ENCODE measurements at places on chromosomes 6 and 20.

DNA sequence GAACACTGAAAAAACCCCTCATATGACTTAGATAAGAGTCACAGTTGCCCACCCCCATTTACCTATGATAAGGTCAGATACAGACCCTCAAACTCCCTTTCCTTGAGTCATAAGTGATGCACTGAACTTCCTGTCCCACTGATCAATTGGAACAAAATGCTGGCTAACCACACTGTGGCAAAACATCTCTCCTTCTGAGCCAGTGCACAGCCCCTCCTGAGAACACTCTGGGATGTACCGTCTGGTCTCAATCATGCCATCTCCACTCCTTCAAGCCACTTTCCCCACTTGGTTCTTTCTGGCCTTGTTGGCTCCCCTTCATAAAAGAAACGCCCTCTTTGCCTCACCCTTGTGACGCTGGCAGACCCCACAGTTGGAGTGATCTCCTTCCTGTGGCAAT lies 42.6 kb upstream of the NXT1 start:
- no peak for DNase-seq

DNA sequence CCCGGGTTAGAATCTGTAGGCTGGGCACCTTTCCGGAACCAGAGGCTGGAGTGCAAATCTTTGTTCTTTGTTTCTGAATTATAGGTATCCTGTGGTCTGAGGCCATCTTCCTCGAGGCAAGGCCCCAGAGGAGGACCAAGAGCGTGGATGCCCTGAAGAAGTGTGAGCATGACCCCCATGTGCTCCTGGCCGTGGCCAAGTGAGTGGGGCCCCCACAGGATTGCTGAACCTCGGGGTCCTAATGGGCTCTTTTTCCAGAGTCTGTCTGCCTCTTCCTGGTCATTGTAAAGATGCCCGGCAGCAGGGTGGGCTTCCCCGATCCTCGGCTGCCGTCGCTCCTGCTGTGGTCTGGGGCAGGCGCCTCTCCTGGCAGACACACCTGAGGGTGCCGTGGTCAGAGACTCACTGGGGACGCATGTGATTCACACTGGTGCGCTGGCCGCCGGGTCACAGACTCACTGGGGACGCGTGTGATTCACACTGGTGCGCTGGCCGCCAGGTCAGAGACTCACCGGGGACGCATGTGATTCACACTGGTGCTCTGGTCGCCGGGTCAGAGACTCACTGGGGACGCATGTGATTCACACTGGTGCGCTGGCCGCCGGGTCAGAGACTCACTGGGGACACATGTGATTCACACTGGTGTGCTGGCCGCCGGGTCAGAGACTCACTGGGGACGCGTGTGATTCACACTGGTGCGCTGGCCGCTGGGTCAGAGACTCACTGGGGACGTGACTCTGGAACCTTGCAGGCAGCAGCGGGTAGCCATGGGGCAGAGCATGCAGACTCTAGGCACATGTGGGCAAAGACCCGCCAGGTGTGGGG lies 6.5 kb upstream of the C20orf204 start:
- no peak for DNase-seq

- no peak for DNase-seq
These were observed 43.9 kb upstream of the MDFI start for GRCh38 chr6:41594326-41594725.

- DNase-seq = no peak
These were observed 9.5 kb downstream of the SIRPG start for GRCh38 chr20:1648101-1648500.

DNA sequence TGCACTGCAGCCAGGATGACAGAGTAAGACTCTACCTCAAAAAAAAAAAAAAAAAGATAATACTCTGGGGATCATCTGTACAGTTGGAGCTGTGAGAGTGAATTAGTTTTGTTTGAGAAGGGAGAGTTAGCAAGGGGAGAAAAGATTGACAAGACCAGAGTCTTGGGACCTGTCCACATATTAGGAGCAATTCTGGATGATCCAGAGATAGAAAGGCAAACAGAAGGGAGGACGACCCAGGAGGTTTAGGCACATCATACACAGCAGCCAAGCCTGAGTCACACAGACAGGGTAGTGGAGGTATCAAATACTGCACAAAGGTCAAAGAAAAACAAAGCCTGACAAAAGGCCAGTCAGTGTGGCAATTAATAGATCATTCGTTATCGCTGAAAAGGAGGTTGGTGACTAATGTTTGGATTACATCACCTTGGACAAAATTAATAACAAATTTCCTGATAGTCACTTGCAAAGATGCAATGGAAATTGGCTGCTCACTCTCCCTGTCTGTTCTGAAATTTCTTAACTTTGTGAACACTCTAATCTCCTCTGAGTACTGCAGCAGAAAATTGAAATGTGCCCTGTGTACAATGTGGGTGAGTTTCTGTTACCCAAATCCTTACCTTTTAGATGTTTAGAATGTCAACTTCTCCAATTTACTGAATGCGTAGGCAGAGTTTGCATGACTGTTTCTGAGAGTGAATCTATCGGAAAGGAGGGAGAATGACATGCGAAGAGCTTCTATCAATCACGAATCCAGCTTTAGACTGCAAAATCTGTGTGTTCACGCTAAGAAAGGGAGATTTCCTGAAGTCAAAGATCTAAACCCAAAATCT lies 105.4 kb downstream of the TSHZ2 start:
- no peak for DNase-seq

DNA sequence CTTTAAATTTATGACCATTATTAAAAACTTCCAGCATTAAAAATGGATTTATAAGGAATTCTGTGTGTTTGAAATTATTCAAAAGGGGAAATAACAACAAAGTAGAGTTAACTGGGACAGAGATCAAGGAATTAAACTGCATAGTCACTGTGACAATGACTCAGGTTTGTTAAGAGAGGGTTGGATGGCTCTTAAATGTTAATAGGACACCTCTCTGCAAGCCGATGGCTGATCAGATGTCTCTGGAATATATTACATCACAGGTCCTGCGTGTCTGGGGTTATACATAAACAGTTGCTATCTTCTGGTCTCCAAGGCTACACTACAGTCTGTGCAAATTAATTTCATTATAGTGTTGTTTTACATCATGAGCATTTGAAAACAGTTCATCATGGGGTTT lies 574.3 kb downstream of the COL12A1 start:
- DNase-seq = no peak

DNA sequence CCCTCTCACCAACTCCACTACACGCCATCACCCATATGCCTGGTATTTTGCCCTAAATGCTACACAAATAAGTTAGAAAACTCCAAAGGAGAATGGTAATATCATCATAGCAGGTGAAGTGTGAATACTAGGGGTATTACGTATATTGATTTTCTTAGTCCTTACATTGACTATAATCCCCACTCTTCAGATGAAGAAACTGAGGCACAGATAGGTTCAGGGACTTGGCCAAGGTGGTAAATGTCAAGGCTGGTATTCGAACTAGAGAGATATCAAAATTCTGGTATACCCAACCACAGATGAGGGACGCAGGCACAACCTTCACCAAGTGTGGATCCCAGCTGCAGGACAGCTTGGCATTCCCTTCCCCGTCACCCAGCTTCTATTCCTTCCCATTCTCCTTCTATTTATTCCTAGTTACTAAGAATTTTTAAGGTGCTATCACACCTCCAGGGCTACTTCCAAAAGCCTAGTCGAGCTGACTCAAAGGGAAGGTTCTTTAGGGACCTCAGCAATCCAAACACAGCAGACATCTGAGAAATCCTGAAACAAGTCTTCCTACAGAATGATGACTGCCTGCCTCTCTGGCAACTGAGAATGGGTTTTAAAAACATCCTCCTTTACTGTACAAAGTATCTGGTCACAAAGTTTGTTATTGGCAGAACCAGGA lies 32.6 kb downstream of the ATXN1 start:
- DNase-seq = no peak

GRCh38 chr6:28944412-28944865 lies 20.7 kb upstream of the TRIM27 start:
- DNase-seq = peak; percentile 41

DNA sequence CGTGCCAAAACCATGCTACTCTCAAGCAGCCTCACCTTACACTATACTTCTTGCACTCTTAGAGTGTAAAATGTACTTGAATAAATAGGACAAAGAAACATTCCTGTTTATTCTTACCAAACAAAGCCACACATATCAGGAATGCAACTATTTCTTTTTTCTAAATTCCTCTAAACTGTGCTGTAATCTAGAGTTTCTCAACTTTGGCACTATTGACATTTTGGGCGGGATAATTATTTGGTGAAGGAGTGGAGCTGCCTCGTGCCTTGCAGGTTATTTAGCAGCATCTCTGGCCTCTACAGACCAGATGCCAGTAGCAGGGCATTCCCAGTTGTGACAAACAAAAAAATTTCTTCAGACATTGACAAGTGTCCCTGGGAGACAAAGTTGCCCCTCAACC lies 86.9 kb downstream of the PHACTR1 start:
- DNase-seq = no peak

- DNase-seq = no peak
These were observed 66.7 kb downstream of the VEGFA start for GRCh38 chr6:43836507-43837240.

GRCh38 chr6:84222426-84222825 lies 5.0 kb downstream of the CEP162 start:
- no peak for DNase-seq

GRCh38 chr6:98980819-98981218 lies 33.1 kb upstream of the FBXL4 start:
- DNase-seq = no peak

DNA sequence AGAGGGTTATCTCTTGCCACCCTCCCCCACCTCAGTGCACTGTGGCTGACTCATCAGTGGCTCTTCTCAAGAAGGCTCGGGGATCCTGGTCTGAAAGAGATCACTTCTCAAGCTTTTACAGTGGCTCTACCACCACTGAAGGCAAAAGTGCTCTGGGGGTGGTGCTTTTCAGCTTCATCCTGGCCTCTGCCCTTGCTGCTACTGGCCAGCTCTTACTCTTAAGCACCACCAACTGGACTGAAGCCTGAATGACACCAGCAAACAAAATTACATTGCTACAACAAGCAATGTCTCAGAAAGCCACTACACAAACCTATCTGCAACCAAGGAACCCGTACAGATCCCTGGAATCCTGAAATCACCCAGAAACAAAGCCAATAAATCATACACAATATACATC lies 402.1 kb downstream of the EPHA7 start:
- no peak for DNase-seq

- DNase-seq = no peak
These were observed 172.5 kb upstream of the FERMT1 start for GRCh38 chr20:6295127-6295866.

- DNase-seq = no peak
These were observed 12.0 kb downstream of the ANGPT4 start for GRCh38 chr20:904039-904545.

DNA sequence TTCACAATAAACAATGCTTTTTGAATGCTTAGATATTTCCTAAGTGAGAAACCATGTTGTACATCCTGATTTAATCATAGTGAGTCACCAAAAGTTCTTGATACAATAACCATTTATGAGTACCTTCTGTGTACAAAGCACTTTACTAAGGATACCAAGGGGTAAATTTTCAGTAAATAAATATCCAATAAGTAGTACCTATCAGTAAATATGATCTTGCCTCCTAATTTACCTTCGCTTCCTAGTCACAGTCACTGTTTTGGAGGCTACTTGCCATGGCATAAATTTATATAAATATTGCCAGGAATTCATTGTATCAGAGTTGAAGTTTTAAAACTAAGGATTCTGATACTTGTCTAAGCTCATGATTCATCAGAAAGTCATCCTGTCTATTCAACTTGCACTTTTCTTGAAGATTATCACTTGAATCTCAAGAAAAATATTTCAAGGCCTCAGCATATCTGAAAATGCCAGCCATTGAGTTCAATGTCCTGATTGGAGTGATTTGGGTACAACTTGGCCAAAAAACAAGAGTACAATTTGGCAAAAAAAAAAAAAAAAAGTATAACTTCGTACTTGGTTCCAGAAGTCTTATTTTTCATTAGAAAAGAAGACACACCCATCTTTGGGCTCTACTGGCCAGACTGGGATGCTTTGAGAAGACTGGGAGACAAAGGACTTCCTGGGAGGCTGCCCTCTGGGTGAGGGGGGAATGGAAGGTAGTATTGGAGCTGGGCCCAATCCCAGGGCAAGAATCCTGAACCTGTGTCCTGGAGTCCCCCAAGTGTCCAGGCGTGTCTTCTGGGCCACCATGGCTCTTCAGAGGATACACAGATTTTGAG lies 32.8 kb downstream of the RAB22A start:
- no peak for DNase-seq

GRCh38 chr6:39791311-39791710 lies 865 bp upstream of the DAAM2 start:
- DNase-seq = no peak

GRCh38 chr6:39804466-39805065 lies 12.4 kb downstream of the DAAM2 start:
- DNase-seq = no peak

- no peak for DNase-seq
These were observed 77.6 kb downstream of the TRERF1 start for GRCh38 chr6:42374018-42374669.

- no peak for DNase-seq
These were observed 212.1 kb upstream of the PHACTR1 start for GRCh38 chr6:12504325-12504966.

DNA sequence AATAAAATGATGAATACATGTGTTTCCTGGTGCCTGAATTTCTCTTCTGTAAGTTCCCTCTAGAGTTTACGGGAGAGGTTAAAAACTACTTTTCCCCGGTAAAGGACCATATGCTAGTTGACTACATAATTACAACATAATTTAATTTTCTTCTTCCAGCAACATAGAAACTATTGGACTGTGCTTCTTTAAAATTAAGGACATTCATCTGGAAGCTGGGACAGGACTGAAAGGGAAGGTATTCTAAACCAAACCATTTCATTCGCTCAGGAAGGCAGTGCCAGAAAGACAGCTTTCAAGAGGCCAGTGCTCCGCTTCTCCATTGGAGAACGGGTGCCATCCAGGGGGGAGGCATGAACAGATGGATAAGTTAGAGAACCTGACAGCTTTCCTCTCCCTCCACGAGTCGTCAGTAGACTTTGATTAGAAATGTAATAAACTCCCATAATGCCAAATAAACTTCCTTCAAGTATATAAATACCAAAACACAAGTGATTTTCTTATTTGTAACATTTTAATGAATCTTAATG lies 458.0 kb upstream of the SOX4 start:
- DNase-seq = no peak

DNA sequence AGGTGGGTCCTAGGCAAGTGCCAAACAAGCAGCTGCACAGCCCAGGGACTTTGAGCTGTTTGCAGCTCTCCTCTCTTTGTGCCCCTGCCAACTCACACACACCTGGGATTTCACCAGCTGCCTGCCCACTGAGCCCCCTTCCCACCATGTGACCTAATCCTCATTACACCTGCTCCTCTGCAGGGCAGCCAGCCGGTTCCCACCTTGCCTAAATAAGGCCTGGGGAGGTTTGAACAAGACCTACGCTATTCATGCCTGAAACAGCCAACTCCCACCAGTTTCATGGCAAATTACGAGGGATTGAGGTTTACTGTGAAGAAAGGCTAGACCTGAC lies 92.6 kb upstream of the SOX4 start:
- no peak for DNase-seq

Data from effector CD4-positive, alpha-beta T cell (primary cell).